ENCODE measurements at places on chromosomes 2 and 18. TPM values are rescaled to one million over a fixed set of nuclear protein-coding genes. Genes with fewer than 3 reads are reported as not detected.

DNA sequence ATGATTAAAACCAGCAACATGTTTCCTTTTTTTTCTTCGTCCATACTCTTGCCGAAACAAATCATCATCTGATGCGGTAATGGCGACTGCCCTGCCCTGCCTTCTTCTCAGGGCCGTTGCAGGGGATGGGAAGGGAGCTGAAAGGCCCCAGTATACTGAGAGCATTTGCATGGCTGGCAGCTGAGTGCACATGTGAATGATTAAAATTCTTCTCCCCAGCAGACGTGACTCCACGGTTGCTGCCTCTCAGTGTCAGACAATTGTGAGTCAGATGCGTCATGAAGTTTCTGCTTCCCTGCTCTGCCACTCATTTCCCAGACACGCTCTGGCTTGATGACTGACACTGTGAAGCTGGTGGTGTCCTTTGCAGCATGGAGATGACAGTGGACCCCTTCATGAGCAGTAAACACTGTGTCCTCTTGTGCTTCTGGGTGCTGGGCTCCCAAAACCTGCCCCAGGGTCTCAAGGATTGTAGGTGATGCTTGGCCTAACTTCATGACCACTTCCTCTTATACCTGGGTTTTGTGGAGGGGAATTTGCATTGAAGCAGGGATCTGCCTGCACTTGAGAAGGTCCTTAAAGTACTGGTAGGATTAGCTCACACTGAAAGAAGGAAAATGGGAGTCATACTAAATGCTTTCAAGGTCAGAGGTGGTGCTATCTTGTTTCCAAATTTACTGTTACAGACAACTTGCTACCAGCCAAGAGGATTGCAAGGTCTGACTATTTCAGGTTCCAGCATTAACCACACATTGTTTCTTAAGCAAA is 222.5 kb upstream of the COPS8 start:
- H3K27me3 ChIP-seq, result peaks cover under 1% of the 10 kb centered on the region
- DNase-seq, result no peak
- H3K27ac ChIP-seq, result no peak overlapping the region
- H3K4me1 ChIP-seq, result no peaks in the 10 kb centered on the region

DNA sequence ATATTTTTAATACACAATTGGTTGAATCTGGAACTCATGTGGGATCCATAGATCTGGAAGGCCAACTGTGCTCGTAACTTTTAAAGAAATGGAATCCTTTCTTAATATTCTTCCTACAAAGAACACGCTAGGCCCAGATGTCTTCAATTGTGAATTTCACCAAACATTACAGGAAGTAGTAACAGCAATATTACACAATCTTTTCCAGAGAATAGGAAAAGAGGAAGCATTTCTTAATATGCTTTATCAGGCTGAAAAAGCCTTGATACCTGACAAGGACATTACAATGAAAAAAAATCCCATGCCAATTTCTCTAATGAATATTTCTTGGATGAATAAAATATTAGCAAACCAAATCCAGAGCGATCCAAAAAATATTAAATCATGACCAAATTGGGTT is 80.3 kb upstream of the HAAO start:
- H3K4me1 ChIP-seq, result no peaks in the 10 kb centered on the region
- DNase-seq, result no peak
- H3K27ac ChIP-seq, result no peak overlapping the region
- H3K27me3 ChIP-seq, result no peaks in the 10 kb centered on the region

Gene CXCR1
- 1.1 TPM for total RNA-seq

GRCh38 chr2:69214898-69215297 is 172.1 kb downstream of the GFPT1 start:
- H3K4me1 ChIP-seq, result no peaks in the 10 kb centered on the region
- H3K4me3 ChIP-seq, result no peak overlapping the region
- H3K36me3 ChIP-seq, result no peaks in the 10 kb centered on the region
- H3K27ac ChIP-seq, result no peak overlapping the region
- DNase-seq, result no peak
- H3K27me3 ChIP-seq, result peaks cover 2% of the 10 kb centered on the region

- H3K4me1 ChIP-seq, result peaks cover 11% of the 10 kb centered on the region
- no peaks in the 10 kb centered on the region for H3K27me3 ChIP-seq
- H3K4me3 ChIP-seq, result no peak overlapping the region
- DNase-seq, result no peak
These were observed 157.8 kb downstream of the BABAM2 start for GRCh38 chr2:28048341-28048740.

Gene MLPH
- total RNA-seq, result not detected

Gene FBXO36
- 1.1 TPM for total RNA-seq

Gene LAPTM4A
- total RNA-seq, result 26.3 TPM

DNA sequence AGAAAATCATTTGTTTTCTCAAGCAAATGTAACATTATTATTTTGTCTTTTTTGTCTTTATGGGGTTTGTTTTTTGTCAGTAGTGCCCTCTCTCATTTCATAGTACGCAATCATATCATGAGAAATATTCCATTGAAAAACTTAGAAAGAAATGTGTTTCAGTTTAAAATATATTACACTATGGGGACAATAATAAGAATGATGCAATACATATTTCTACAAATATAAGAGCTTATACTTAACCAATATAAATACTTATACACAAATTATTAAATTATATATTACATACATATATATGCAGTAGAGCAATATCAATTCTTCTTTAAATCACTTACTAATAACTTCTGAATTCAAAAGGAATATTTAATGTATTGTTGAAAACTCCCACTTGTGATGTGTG is 13.7 kb downstream of the LRRTM4 start:
- no peaks in the 10 kb centered on the region for H3K36me3 ChIP-seq
- DNase-seq, result no peak

GRCh38 chr2:88660622-88661021 is 30.9 kb upstream of the RPIA start:
- no peak overlapping the region for H3K4me3 ChIP-seq
- no peak for DNase-seq
- no peak overlapping the region for H3K27ac ChIP-seq
- H3K4me1 ChIP-seq, result no peaks in the 10 kb centered on the region
- H3K36me3 ChIP-seq, result no peaks in the 10 kb centered on the region

Gene MYCN
- total RNA-seq, result not detected

- no peak overlapping the region for H3K27ac ChIP-seq
- H3K36me3 ChIP-seq, result no peaks in the 10 kb centered on the region
These were observed 968.5 kb downstream of the BCL11A start for GRCh38 chr2:59584958-59585357.

Gene HOXD3
- not detected for total RNA-seq

- no peak overlapping the region for H3K4me3 ChIP-seq
- no peak overlapping the region for H3K27ac ChIP-seq
- no peak for DNase-seq
- H3K27me3 ChIP-seq, result peaks cover 4% of the 10 kb centered on the region
- H3K36me3 ChIP-seq, result no peaks in the 10 kb centered on the region
These were observed 70.1 kb upstream of the STPG4 start for GRCh38 chr2:47225061-47225783.

DNA sequence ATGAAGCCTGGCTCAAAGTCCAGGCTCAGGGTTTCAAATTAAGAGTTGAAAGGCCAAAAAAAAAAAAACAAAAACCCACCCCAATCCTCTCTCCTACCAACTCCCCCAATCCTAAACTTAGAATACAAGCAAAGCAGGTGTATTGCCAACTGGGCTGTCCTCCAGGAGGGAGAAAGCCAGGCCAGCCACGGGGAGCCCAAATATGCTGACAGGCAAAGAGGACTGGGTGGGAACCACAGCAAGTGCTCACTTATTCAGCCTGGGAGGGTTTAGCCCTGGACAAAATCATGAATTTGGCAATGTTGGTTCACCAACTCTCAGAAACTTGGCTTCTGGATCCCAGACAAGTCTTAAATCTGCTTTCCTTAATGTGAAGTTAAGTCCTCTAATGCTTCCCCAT is 36.5 kb downstream of the GKN2 start:
- peaks cover 5% of the 10 kb centered on the region for H3K4me1 ChIP-seq
- no peak overlapping the region for H3K27ac ChIP-seq
- no peak for DNase-seq
- no peaks in the 10 kb centered on the region for H3K27me3 ChIP-seq
- no peak overlapping the region for H3K4me3 ChIP-seq
- H3K36me3 ChIP-seq, result no peaks in the 10 kb centered on the region

- peaks cover 4% of the 10 kb centered on the region for H3K27me3 ChIP-seq
- no peak overlapping the region for H3K27ac ChIP-seq
- H3K36me3 ChIP-seq, result no peaks in the 10 kb centered on the region
- no peak for DNase-seq
These were observed 122.1 kb downstream of the TMEM17 start for GRCh38 chr2:62383846-62384245.

All from activated CD4-positive, alpha-beta T cell treated with anti-CD3 and anti-CD28 coated beads, Interleukin-2, amount 10 ng/mL, durations not matched to agents 7 days and 5 days (primary cell).